ENCODE measurements at places on chromosomes 2 and 18.

GRCh38 chr2:26692279-26692896, at the start of gene KCNK3:
Gene KCNK3 (plus strand): TSS chr2:26692722. CDS start chr2:26692876, 154 bp downstream.
- peak; percentile 51 for DNase-seq
- H3K4me1 ChIP-seq, result peaks cover 7% of the 10 kb centered on the region
- H3K27me3 ChIP-seq, result peaks cover 36% of the 10 kb centered on the region
- no peak within 1 kb of the TSS for H3K4me3 ChIP-seq

- H3K27me3 ChIP-seq, result no peaks in the 10 kb centered on the region
These were observed 112.4 kb upstream of the ZNF236 start for GRCh38 chr18:76709659-76710645.

- no peaks in the 10 kb centered on the region for H3K36me3 ChIP-seq
- H3K4me1 ChIP-seq, result peaks cover 5% of the 10 kb centered on the region
These were observed 1.1 kb downstream of the SLC38A11 start for GRCh38 chr2:164954186-164954585.

- H3K27ac ChIP-seq, result no peak overlapping the region
- no peaks in the 10 kb centered on the region for H3K36me3 ChIP-seq
- no peaks in the 10 kb centered on the region for H3K27me3 ChIP-seq
- peaks cover 13% of the 10 kb centered on the region for H3K4me1 ChIP-seq
- no peak overlapping the region for H3K4me3 ChIP-seq
These were observed 52.2 kb downstream of the NCOA1 start for GRCh38 chr2:24543252-24543651.

GRCh38 chr2:121338281-121338680, 53.3 kb upstream of the TFCP2L1 start:
- H3K4me3 ChIP-seq, result no peak overlapping the region
- no peak for DNase-seq
- H3K36me3 ChIP-seq, result peaks cover 37% of the 10 kb centered on the region
